Small intestine (tissue), 16 donors: ENCODE measurements at places on chromosomes 5 and 9. TPM values are rescaled to one million over a fixed set of nuclear protein-coding genes. Genes with fewer than 3 reads are reported as not detected.
A peak's percentile ranks its signal among the peaks of the same experiment; 100 is the strongest.

DNA sequence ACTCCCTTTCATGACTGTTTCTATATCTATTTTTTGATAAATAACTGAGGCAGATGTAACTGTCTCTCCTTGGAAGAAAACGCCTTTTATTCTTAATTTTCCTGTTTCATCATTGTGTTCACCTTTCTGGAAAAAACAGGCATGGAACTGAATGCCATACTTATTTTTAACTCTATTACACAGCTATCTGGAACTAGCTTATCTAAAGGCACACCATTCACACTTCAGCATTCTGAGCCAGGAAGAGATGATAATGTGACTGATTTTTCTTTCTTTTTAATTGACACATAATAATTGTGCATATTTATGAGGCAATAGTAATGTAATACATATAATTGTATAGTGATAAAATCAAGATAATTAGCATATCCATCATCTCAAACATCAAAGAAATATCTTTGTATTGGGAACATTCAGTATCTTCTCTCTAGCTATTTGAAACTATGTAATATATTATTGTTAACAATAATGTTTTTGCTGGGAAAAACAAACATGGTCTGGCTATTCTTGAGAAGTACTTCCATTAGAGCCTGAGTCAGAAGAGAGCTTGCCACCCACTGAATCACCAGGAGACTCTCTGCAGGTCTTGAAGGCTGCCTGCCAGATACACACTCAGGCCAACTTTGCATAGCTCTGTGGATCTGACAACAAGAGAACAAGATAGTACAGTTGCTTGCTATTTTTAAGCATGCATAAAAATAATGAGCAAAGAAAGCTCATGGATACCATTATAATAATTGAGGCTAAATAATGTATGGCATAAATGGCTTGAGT lies 501.0 kb upstream of the EDIL3 start:
- DNase-seq = no peak

DNA sequence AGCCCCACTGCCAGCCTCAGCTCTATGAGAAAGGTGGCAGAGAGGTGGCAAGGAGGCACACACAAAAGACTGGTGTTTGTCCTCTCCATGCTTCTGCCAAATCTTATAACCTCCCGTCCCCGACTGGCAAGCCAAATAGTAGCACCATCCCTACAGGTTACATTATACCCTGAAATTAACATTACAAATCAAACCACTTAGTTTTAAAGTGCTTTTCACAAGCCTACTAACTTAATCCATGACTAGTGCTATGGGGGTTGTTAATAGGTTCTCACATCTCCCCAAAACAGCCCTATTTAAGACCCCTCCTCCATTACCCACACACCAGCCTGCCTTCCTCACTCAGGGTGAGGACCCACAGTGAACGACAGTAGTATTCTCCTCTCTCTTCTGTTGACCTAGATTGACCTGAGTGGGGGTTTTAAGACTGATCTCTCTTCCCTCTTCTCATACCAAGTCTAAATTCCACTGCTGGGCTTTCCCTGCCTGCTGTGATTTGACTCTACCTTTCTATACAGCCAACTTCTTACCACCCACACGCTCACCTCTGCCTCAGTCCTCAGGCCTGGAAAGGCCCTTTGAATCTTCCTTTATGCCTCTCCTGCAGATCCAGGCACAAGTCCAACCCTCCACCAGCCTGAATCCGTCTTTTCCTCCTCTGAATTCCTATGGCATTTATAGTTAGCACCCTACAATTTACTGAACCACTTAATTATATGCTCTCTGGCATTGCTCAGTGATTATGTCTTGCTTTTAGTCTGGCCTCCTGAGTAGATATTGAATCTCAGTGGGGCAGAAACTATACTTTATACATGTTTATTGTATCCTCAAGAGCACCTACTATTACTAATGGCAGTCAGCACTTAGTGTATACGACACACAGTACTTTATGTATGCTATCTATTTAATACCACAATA lies 116.1 kb downstream of the TMEM174 start:
- DNase-seq = no peak

GRCh38 chr5:77180167-77181081 lies 30.1 kb upstream of the PDE8B start:
- DNase-seq = peak; percentile 56

- no peak for DNase-seq
Observed at GRCh38 chr9:137673886-137674285, 55.1 kb downstream of the EHMT1 start.

- no peak for DNase-seq
Observed at GRCh38 chr9:125428060-125428901, 166.7 kb downstream of the GAPVD1 start.

GRCh38 chr5:113092683-113093082 lies 116.1 kb downstream of the DCP2 start:
- DNase-seq = peak; percentile 70

- no peak for DNase-seq
Observed at GRCh38 chr9:95649801-95650213, 133.0 kb upstream of the PTCH1 start.

- no peak for DNase-seq
Observed at GRCh38 chr9:79089054-79089560, 482.7 kb upstream of the TLE4 start.

DNA sequence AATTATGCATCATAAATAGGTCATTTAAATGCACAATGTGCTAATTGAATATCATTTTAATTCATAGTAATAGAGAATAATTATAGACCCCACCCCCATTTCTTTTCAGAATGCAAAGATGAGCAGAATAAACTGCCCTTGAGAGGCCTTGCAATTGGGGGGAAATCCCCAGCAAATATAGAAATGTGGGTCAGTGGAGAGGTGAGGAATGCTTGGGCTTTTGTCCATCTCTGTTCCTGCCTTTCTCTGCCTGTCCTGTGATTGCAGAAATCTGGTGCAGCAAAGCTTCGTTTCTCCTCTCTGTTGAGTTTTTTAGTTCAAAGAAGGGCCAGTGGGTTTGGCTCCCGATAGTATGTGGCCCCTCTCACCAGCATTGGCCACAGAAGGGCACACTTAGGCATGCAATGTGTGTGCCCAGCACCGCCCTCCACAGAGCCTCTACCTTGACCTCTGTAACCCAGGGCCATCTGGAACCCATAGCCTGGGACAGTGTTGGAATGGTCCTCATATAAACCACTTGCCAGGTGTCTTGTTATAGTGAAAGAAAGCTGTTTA lies 164.2 kb downstream of the SEMA6A start:
- DNase-seq = no peak

GRCh38 chr5:88089719-88090390 lies 178.8 kb downstream of the TMEM161B start:
- no peak for DNase-seq

SERF1A gene
- 5.4 TPM for polyA plus RNA-seq

TRIO gene
- polyA plus RNA-seq = 19.9 TPM

AQP3 gene
- polyA plus RNA-seq = 173 TPM

FRRS1L gene
- polyA plus RNA-seq = 9.6 TPM
